Endothelial cell (in vitro differentiated cells): ENCODE measurements at places on chromosomes 11 and 22. TPM values are rescaled to one million over a fixed set of nuclear protein-coding genes. Genes with fewer than 3 reads are reported as not detected.

DNA sequence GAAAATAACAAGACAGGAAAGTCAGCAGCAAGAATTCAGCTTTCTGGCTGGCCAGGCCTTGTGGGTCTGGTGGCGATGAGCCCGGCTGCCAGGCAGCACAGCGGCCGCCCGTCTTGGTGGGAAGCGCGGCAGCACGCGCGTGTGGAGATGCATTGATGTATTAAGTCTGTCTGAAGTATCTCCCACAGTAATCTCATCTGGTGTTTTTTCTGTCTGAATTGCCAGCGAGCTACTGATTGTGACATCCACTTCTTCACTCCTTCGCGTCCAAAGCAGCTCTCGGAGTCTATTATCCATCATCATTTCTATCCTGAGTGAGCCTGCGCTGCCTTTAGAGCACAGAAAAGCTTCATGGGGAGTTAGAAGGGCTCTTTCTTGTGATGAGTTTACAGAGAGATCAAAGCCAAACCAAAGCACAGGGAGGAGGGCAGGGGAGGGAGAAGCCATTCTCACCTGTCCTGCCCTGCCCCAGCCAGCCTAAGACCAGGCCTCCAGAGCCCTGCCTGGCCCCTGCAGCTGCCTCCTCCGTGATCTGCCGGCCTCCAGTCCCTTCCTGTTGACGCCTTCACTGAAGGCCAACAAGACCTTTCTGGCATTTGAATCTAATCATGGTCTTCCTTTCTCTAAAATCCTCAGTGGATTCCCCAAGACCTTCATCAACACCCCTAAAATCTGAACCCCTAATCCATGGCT, 1419.0 kb downstream of the TBC1D22A start:
- no peak for DNase-seq

- DNase-seq, result no peak
Measured at GRCh38 chr22:17588606-17589005, 25.3 kb downstream of the SLC25A18 start.

- peak; percentile 87 for DNase-seq
Measured at GRCh38 chr22:23128269-23129108, 13.3 kb downstream of the RSPH14 start.

Gene HBB
- total RNA-seq, result not detected

Gene MUC5AC
- not detected for total RNA-seq
